ENCODE measurements at places on chromosomes 2 and 18. TPM values are rescaled to one million over a fixed set of nuclear protein-coding genes. Genes with fewer than 3 reads are reported as not detected.

Gene ATOH8
- total RNA-seq = not detected

GRCh38 chr18:37460604-37461003 is 105.0 kb downstream of the CELF4 start:
- no peak for DNase-seq

GRCh38 chr2:103196802-103197201 is 435.0 kb downstream of the TMEM182 start:
- DNase-seq = no peak

- peak; percentile 50 for DNase-seq
These were observed 205.8 kb downstream of the ANAPC1 start for GRCh38 chr2:111678161-111678560.

DNA sequence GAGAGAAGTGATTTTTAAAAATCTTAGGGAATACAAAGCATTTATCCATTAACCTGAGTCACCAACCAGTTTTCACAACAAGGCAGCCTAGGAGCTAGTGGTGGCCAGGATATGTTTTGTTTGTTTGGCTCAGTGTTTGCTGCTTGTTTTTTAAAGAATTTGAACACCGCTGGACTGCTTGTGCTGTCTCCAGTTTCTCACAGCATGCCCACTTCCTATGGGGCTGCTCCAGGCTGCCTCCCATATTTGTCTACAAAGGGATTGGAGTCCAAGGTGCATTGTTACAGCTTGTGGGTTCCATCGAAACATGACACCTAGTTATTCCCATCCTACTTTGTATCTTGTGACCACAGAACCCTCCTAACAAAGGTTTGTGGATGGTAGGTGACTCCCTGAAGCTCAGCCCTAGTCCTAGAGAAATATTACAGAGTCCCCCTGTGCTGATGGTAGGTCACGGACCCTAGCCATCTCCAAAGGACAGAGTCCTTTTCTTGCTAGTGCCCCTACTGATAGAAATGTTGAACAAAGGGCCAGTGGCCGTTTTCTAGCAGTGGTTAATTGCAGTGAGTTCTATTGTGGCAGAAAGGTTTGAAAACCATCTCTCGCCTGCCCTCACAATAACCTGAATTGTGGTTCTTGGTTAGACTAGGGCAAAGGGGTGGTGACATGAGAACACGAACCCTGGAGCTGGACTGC is 23.2 kb downstream of the GPR39 start:
- DNase-seq = no peak

DNA sequence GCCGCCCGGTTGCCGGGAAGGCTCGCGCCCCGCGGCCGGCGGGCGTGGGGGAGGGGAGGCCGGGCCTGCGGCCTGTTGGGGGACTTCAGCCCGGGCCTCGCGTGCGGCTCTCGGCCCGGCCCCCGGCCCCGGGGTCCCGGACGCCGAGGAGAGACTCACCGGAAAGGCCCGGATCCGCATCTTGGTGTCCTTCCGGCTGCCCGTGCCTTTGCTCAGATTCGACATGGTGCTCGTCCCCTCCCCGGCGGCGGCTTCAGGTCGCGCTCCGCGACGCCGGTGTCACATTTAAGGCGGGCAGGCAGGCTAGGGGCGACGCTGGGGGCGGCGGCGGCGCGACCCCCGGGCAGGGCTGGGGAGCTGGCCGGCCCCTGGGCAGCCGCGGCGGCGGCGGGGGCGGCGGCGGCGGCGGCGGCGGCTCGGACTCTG is 365 bp downstream of the CUL3 start:
- peak; percentile 83 for DNase-seq

- no peak for DNase-seq
These were observed 49.2 kb upstream of the LGALSL start for GRCh38 chr2:64404743-64405142.

DNA sequence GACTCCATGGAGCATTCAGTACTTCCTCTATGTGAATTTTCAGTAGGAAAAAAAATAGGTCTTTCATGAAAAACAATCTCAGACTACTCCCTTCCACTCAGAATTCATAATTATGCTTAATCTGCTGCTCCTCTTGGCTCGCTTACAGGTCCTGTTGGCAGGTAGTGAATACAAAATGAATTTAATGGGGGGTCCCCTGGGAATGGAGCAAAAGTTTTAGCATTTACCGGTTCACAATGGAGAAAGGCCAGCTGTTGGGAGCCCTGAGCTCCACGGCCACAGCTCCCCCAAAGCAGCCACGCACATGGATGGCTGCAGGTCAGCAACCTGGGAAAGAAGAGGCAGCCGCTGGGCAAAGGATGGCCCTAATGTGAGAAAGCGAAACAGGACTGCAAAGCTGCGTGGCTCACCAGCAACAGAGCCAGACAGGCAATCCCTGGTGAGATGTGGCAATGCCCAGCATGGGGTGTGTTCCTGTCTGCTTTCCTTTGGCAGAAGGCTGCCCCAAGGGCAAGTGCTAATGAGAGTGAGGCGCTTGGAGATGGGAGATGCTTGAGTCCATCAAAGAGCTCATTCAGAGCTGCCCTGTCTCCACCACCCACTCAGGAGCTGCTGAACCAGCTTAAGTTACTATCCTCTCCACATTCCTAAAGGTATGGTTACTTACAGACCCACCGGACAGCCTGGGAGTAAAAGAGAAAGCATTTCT is 447.4 kb downstream of the EPHA4 start:
- no peak for DNase-seq

- DNase-seq = no peak
These were observed 93.3 kb upstream of the CDC42EP3 start for GRCh38 chr2:37764739-37765138.

- DNase-seq = peak; percentile 23
These were observed 34.0 kb downstream of the KANSL3 start for GRCh38 chr2:96604104-96604503.

DNA sequence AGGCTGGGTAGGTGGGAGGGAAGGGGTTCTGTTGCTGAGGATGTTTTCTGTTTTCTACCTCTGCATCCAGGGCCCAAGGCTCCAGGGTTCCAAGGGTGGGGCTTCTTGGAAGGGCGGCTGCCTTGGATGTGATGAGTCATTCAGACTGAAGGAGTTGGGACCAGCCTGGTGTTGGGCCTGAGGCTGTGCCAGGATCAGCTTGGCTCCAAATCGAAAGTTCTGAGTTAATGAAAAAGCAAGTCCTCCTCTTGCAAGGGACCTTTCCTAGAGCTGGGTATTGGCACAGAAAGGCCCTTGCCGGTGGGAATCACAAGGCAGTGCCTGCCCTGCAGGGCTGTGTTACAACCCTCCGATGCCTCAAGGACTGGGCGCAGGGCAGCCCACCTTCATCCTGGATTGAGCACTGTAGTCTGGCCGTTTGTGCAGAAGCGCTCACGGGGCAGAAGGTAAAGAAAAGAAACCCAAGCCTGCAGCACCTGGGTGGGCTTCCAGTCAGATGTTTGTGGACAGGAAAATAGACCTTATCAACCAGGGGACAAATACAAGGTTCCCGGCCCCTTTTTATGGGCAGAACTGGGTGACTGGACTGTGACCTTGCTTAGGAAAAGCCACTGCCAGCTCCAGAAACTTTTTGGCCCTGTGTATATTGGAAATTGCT is 52.5 kb upstream of the MCFD2 start:
- DNase-seq = no peak

GRCh38 chr18:74610860-74611259 is 13.2 kb downstream of the ZNF407 start:
- no peak for DNase-seq

Data from OCI-LY7 (cell line).